AG08396 (cell line): ENCODE measurements at places on chromosomes 2 and 18.
A peak's percentile ranks its signal among the peaks of the same experiment; 100 is the strongest.

DNA sequence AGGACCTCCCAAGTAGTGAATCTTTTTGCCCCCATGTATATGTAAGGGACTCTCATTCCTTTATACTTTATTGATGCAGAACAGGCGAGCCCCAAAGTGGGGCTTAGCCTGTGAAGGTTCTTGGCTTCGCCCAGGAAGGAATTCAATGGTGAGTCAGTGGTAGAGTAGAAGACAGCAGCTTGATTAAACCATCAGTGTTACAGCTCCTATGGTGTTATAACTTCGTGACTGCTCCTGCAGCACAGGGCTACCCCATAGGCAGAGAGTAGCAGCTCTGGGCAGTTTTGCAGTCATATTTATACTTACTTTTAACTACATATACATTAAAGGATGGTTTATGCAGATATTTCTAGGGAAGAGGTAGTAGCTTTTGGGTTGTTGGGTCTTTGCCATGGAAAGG lies 11.0 kb downstream of the FAM171B start:
- DNase-seq, result no peak

DNA sequence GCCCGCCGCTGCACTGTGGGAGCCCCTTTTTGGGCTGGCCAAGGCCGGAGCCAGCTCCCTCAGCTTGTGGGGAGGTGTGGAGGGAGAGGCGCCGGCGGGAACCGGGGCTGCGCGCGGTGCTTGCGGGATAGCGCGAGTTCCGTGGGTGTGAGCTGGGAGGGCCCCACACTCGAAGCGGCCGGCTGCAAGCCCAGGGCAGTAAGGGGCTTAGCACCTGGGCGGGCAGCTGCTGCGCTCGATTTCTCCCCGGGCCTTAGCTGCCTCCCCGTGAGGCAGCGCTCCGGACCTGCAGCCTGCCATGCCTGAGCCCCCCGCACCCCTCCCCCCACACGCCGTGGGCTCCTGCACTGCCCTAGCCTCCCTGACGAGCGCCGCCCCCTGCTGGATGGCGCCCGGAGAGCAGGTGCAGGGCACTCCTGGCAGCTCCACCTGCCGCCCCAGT lies 124.4 kb downstream of the CCDC178 start:
- no peak for DNase-seq

DNA sequence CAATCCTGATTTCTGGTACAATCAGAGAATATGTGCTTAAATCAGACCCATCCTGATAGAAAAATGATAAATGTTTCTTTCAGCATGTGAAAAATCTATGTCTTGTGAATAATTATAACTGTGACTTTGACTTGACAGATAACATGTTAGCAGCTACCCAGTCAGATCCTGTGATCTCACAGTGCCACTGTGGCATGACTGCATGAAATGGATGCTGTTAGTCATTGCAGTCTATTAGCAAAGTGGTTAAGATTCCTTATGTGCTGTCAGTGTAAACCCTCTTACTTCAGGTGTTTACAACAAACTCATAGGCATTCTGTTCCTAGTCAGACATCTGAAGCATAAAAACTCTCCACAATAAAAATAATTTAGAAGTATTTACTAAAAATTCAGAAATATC lies 244.6 kb upstream of the RND3 start:
- peak; percentile 33 for DNase-seq

DNA sequence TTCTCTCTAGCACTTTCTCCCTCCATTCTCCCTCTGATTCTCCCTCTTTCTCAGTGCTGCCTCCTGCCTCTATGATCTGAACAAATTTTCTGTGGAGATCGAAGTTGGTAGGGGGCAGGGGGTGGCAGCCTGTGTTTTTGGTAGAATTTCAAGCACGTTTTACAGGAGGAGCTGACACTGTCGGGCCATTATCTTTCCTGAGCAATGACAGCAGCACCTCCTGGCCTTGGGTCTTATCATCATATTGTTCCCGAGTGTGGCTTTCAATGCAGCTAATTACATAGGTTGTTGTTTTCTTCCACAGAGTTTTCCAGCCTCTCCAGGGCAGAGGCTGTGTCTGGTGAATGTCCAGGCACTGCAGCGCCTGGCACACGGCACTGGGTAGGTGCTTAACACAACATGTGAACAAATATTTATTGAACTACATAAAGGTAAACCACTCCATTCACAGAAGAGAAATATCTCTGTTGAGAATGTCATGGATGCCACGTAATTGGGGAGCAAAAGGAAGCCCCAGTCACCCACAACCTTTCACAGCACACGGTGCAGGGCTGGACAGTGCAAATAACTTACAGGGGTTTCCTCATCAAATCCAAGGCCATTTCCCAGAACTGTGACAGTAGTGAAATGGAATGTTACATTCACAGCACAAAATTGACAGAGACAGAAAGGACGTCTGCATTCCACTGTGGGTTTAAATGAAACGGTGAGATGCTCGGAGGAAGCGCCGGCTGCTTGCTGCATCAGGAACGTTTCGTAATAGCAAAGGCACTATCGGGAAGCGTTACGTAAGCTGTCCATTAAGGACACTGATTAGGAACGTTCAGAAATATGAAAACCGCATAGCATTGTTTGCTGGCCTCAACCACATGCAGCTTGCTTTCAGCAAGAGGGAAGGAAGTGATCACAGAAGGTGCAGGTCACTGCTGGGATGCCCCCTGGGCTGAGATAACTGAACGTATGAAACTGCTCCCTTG lies 6.5 kb upstream of the KCNG2 start:
- DNase-seq, result peak; percentile 95

DNA sequence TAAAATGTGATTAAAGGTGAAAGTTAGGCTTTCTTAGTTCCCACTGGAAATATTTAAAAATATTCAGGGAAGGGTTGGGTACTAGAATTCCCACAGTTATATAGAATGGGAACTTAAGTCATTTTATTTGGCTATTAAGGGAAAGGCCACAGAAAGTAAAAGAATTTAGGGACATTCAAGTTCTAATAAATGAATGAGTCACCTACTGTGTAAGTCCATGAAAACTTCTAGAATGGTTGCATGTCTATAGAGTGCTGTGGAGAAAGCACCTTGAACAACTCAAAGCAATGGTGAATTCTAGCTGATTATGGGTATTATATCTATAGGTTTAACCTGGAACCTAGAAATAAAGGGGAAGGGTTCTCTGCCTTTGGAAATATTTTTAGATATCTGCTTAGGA lies 28.1 kb upstream of the SLC4A10 start:
- DNase-seq, result no peak

- DNase-seq, result no peak
Measured at GRCh38 chr2:3073704-3074103, 303.9 kb downstream of the EIPR1 start.

DNA sequence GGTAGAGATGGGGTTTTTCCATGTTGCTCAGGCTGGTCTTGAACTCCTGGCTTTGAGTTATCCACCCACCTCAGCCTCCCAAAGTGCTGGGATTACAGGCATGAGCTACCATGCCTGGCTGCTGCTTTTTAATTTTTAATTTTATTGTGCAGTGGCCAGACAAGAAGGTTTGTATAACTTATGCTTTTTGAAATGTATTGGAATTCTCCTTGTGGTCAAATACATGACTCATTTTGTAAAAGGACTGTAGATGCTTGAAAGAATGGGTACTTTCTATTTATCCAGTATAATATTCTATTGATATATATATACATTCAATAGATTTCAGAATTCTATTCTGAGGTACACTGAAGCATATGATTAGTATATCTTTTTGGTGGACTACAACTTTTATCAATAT lies 82.6 kb upstream of the ST3GAL5 start:
- DNase-seq, result peak; percentile 31

GRCh38 chr2:229856413-229856812 lies 65.4 kb downstream of the TRIP12 start:
- DNase-seq, result no peak

DNA sequence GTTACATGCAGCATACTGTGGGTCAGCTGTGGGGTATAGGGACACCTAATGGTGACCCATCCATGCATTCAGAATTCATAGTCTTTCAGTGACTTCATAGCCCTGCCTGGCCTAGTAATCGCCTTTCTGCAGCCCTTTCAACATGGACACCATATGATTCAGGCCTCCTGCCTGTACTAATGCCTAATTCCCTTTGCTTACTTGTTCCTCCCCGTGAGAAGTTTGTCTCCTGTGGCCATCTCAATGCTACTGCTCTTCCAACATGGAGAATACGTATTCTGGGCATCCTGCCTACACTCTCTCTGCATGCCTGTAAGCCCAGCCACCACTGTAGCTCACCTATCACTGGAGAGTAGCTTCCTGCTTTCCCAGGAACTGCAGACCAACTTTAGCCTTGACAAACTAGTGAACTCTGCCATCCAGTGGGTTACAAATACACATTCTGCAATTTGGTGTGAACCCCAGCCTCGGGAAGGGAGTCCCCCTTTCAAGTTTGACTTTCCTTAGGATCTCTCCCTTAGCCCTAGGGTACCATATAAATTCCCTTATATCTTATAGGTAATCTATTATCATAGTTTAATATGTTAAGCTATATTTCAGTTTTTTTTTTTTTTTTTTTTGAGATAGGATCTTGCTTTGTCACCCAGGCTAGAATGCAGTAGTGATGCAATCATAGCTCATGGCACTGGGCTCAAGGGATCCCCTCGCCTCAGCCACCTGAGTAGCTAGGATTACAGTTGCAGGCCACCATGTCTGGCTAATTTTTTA lies 22.3 kb downstream of the M1AP start:
- no peak for DNase-seq

DNA sequence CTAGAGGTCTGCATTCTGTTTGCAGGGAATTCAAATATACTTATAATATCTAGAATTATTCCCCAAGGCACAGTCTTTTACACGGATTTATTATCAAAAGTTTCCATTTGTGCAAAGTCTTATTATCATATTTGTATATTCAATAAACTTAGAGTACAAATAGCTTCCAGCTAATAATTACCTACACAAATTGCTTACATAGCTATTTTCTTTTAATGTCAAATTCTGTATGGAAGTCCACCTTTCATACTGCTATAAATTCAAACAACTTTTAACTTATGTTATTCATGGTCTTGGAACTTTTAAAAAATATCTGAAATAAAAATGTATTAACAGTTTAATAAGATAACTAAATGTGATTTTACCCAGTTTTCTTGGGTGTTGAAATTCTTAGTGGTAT lies 13.1 kb downstream of the CHST9 start:
- no peak for DNase-seq
